IPS DF 6.9 (cell line): ENCODE measurements at places on chromosomes 2 and 18.

DNA sequence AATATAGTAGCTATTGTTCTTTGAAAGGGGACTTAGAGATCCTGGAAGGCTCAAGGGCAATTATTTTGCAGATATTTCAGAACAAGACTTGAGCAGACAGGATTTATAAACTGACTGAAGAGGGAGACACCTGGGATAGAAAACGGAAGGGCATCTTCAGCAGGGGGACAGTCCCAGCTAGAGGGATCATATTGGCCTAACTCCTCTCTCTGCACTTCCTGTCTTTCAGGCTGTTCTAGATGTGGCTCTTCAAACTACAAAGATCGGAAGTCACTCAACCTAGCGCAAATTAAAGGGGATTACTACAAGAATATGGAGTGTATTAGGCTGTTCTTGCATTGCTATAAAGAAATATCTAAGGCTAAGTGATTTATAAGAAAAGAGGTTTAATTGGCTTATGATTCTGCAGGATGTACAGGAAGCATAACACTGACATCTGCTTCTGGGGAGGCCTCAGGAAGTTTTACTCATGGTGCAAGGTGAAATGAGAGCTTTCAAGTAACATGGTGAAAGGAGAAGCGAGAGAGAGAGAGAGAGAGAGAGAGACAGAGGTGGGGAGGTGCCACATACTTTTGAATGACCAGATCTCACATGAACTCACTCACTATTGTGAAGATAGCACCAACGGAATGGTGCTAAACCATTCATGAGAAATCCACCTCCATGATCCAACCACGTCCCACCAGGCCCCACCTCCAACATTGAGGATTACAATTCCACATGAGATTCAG is 5.3 kb upstream of the CTIF start:
- H3K4me1 ChIP-seq: no peaks in the 10 kb centered on the region
- H3K27me3 ChIP-seq: no peaks in the 10 kb centered on the region
- no peak overlapping the region for H3K4me3 ChIP-seq
- no peak for DNase-seq

DNA sequence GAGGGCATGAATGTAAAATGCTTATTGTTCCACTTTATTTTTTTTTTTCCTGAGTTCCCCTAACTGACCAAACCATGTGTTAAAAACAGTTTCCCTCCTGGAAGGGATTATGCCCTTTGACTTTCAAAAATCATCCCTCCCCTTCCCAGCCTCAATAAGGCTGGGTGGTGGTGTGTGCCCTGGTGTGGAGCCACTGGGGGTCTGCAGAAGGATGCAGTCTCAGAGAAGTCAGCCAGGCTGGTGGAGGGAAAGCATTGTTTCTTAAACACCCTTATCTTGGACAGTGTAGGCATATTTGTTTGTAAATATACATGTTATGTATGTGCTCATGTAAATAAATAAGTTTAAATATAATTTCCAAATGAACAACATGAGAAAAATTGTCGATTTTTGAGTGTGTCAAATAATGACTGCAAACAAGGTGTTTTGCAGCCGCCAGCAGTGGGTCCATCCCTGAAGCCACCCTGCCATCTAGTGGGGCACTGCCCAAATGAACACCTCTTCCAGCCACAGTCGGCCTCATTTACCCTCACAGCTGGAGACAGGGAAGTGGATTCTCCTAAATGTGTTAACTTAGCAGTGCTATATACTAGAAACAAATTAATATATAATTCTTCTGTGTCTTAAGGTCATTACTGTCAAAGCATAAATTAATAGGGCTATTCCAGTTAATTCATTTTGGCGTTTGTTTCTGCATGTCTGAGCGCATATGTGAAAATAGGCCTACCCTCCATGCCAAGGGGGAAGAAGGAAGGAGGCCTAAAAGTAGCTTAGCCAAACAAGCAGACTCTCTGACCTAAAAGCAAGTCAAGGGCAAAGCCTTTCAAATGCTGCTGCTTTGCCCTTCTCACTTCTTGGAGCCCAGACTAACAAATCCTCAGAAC is 209.6 kb upstream of the PIK3C3 start:
- H3K27ac ChIP-seq: no peak overlapping the region
- peaks cover 2% of the 10 kb centered on the region; the same call in 1 of the 2 replicates for H3K4me1 ChIP-seq
- H3K4me3 ChIP-seq: no peak overlapping the region
- DNase-seq: no peak
- H3K27me3 ChIP-seq: no peaks in the 10 kb centered on the region
- H3K36me3 ChIP-seq: no peaks in the 10 kb centered on the region

- H3K27me3 ChIP-seq: no peaks in the 10 kb centered on the region
- H3K36me3 ChIP-seq: no peaks in the 10 kb centered on the region
- H3K4me3 ChIP-seq: no peak overlapping the region
- H3K4me1 ChIP-seq: no peaks in the 10 kb centered on the region
- H3K27ac ChIP-seq: no peak overlapping the region
These were observed 170.3 kb upstream of the CXCR4 start for GRCh38 chr2:136288249-136288648.

GRCh38 chr2:46036929-46037328 is 260.3 kb upstream of the EPAS1 start:
- DNase-seq: no peak
- no peak overlapping the region for H3K27ac ChIP-seq
- H3K4me3 ChIP-seq: no peak overlapping the region

DNA sequence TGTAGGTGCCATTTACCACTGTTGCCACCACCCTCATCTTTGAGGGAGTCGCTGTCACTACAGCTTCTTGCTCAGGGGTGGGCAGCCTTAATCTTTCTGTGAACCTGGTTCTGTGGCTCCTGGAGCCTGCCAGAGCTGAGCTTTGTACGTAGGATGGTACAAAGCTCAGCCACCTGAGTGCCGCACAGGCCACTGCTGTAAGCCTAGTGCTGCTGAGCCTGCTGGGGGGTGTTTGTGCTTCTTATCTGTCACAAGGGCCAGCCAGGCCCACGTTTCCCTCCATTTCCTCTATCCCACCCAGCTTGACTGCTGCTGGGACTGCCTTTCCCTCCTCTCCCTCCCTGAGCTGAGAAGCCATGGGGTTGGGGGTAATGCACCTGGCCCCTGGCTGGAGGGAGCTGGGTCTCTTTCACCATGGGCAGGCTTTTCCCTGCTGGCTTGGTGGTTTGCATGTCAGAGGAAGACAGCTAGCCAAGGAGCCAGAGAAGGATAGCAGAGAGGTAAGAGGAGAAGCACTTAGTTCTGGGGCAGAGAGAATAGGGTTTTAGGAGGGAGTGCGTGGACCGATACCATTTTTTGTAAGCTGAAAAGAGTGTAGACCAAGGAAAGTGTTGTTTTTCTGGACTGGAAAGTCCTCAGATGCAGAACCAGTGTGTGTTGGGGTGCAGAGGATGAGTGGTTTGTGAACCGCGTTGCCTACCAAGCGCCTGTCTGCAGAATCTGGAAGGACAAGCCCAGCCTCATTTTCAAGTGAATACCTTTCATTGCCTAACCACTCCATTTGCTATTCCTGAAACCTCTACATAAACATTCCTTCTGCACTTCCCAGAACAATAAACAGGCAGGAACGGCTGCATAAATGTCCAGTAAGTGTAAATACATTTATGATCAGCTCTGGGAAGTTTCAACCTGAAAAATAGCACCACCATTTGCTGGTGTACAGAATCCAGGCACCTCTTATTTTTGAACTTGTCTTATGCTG is 45.1 kb upstream of the FHL2 start:
- H3K27me3 ChIP-seq: no peaks in the 10 kb centered on the region
- DNase-seq: no peak
- no peaks in the 10 kb centered on the region for H3K36me3 ChIP-seq
- H3K4me1 ChIP-seq: peaks cover 2% of the 10 kb centered on the region; the same call in 1 of the 2 replicates
- H3K4me3 ChIP-seq: no peak overlapping the region
- H3K27ac ChIP-seq: no peak overlapping the region

DNA sequence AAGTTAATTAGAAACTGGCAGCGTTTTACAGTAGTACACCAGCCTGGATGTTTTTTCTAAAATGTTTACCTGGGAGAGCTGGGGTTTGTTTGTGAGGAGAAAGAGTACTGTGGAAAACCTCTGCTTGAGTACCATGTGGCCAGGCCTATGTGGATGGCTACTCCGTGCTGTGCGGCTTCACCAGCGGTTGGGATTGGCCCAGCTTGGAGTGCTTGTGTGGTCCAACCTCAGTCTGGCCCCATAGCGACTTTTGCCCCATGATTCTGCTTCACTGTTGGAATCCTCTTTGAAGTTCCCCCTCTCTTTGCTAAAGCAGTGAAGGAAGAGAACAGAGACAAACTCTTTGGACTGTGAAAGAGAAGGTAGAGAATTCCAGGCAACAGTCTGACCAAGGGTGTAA is 15.9 kb downstream of the CD8A start:
- peaks cover 4% of the 10 kb centered on the region; the same call in 1 of the 2 replicates for H3K36me3 ChIP-seq
- no peaks in the 10 kb centered on the region for H3K4me1 ChIP-seq
- H3K27me3 ChIP-seq: no peaks in the 10 kb centered on the region
- H3K27ac ChIP-seq: no peak overlapping the region
- no peak for DNase-seq

DNA sequence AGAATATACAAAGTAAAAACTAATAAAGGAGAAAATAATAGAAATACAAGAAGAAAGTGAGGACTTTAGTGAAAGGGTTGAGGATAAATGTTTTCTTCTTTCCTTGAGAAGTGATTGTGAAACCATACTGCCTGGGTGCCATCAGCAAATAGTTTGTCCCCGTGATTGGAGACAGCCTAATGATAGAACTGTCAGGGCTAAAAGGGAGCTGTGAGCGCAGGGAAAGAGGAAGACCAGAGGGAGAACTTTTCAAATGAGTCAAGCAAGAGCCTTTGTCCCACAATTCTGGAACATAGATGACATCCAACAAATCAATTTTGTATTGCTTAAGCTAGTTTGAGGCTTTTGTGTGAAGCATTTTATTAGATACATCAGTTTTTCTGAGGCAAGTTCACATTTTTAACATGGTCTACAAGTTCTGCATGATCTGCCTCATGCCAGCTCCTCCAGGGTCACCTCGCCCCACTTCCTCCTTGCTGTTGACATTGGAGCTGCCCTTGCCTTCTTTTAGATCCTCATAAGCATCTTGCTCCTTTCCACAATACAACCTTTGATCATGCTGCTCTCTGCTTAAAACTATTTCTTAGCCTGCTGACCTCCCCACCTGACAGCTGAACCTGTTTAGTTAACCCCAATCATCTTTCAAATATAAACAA is 213.4 kb upstream of the REG3G start:
- no peak overlapping the region for H3K4me3 ChIP-seq
- H3K4me1 ChIP-seq: no peaks in the 10 kb centered on the region
- no peaks in the 10 kb centered on the region for H3K27me3 ChIP-seq

- H3K4me3 ChIP-seq: no peak overlapping the region
- H3K27ac ChIP-seq: no peak overlapping the region
- DNase-seq: no peak
- H3K27me3 ChIP-seq: no peaks in the 10 kb centered on the region
- no peaks in the 10 kb centered on the region for H3K4me1 ChIP-seq
These were observed 35.8 kb upstream of the GRB14 start for GRCh38 chr2:164657129-164657528.

DNA sequence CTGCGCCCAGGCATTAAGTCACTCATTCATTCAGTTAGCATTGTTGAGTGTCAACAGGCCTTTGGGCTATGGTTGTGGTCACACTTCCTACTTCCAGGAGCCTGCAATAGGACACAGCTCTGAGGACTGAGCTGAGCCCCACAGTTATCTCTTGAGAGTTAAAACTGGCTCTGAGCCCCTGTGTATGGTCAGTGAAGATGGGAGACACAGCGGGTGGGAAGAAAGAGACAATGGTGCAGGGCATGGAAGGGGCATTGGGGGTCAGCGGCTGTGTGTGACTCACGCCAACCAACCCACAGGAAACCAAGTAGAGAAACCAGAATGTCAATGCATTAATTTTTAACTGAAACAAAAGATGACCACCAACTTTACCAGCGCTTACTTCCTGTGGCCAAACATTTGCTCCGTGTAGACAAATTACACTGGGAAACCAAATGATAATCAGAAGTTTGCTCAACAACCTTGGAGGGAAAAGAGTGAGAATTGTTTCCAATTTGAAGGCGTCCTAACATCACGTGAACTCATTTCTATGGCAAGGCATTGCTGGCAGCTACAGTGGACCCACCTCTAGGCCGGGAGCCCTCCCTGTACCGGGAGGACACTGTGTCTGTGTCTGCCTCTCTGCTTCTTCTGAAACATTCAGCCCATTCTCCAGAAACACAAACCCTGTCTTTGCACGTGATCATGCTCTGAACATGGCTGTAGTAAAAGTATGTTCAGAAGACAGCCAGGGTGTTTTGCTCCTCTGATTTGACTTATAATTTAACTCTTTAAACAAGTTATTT is 212.0 kb upstream of the ID2 start:
- no peaks in the 10 kb centered on the region for H3K4me1 ChIP-seq
- no peaks in the 10 kb centered on the region for H3K27me3 ChIP-seq
- no peaks in the 10 kb centered on the region for H3K36me3 ChIP-seq
- DNase-seq: no peak
